Stomach (tissue), 19 donors: ENCODE measurements at places on chromosomes 12 and 14. TPM values are rescaled to one million over a fixed set of nuclear protein-coding genes. Genes with fewer than 3 reads are reported as not detected.

Gene MMP17
- total RNA-seq = 1.8 TPM

Gene CFAP73
- total RNA-seq = 5.7 TPM

Gene BCAT1
- total RNA-seq = 7.4 TPM

GRCh38 chr12:106267535-106267934, 19.7 kb upstream of the CKAP4 start:
- no peak for DNase-seq

DNA sequence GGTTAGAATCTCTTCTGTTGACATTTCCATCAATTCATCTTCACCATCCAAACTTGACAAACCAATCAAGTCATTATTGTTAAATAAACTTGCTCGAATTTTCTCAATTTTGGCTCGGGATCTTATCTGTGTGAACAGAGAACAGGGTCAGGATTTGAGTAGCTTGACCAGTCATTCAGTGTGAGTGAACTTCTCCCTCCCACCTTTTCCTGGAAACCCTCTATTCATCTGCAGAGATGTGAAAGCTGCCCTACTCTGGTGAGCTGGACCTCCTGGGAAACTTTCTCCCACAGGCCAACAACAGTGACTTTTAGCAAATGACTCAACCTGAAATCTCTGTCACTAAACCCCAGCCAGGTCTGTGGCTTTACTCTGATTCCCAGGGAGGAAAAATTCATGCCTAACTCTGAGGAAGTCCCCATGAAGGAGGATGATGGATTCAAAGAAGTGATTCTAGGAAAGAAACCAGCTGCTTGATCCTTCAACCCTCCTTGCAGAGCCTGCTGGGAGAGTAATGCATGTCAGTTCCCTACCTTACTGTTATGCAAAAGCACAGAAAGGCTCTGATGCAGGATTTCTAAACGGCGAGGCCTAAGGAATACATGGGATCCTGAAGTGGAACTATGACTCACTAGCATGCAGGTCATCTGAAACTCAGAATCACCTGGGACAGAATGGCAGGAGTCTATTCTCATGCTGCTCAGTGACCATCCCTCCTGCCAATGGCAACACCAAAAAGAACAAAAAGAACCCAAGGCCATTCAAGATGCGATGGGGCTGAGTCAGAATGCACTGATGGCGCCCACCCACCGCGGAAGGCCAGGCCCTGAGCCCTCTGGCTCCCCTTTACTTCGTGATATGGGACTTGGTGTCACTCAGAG, 58.0 kb downstream of the TRAFD1 start:
- no peak for DNase-seq

DNA sequence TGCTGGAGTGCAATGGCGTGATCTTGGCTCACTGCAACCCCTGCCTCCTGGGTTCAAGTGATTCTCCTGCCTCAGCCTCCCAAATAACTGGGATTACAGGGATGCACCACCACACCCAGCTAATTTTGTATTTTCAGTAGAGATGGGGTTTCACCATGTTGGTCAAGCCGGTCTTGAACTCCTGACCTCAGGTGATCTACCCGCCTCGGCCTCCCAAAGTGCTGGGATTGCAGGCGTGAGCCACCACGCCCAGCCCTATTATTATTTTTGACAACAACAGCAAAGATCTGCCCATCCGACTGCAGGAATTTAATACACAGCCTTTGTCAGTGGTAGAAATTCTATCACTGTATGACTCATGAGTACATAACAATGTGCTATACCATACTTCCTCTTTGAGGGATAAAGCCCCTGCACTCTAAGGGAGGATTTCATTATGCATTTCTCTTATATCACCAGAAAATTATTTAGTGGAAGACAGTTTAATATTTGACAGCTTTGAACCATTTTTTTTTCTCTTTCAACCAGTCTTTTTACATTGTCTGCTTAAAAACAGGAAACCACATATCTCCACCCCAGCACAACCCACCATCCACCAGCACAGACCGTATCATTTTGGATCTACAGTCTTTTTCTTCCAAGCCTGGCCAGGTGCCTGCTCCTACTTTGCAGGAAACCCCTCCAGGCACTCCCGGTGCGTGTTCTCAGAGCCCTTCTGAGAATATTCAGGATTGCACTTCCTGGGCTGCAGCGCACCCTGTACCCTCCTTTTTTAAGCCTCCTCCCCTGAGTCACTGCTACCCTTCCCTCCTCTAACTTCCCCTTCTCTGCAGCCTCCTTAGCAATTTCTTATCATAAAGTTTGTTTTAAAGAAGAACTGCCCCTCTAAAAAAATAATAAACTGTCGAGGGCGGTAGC, 594 bp downstream of the ARHGDIB start:
- no peak for DNase-seq

- DNase-seq = no peak
Observed at GRCh38 chr12:43453761-43454160, 98.2 kb downstream of the ADAMTS20 start.
